ENCODE measurements at places on chromosomes 12 and 14.

- DNase-seq: no peak
These were observed 28.7 kb downstream of the CCDC85C start for GRCh38 chr14:99575043-99576023.

GRCh38 chr12:5456906-5457305 is 25.0 kb downstream of the NTF3 start:
- DNase-seq: no peak

DNA sequence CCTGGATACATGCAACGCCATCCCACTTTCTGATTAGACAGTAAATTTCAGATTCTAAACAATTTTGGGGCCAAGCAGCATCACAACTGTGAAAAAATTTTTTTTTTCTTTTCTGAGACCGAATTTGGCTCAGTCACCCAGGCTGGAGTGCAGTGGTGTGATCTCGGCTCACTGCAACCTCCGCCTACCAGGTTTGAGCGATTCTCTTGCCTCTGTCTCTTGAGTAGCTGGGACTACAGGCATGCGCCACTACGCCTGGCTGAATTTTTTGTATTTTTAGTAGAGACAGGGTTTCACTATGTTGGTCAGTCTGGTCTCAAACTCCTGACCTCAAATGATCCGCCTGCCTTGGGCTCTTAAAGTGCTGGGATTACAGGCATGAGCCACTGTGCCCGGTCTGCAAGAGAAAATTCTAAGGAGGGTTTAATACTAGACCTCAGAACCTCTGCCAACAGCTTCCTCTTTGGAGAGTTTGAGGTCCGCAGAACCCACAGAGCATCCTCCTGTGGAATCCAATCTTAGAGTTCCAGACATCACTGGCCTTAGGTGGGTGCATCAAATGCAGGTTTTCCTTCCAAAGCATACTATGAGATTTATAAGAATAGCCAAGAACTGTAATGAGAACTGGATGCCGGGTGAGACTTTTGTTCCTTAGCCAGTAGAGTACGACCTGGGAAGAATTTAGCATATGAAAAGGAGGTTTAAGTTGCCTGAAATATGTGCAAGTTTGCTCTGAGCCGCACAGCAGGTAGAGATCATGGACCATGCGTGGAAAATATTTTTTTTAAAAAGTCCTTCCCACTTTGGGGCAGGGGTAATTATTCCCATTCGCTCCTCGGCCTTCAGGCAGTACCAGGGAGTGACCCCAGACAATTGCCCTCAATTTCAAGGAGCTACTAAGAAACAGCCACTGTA is 7.8 kb upstream of the PHC1 start:
- DNase-seq: no peak

DNA sequence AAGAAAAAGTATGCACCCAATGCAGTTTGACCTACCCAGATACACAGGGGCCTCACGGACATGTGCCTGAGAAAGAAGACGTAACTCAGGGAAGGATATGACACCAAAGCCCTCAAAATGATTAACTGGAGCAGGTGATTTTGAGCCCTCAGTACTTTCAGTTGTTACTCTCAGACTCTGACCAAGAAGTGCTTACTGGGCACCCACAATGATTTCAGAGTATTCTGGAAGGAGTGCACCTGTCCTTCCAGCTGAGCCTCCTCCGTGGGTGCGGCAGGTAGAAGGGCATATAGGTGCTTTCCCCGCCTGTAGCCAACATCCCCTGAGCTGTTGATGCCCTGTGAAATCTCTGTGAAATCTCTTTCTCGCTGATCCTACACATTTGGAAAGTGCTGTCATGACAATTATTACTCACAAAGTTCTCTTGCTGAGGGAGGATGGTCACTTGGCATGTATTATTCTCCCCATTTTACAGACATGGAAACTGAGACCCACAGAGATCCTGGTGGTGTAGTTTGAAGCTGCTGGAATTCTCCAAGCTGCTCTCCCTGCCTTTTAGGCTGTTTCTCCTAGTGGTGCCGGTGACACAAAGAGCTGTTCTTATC is 154.3 kb upstream of the CCND2 start:
- no peak for DNase-seq

DNA sequence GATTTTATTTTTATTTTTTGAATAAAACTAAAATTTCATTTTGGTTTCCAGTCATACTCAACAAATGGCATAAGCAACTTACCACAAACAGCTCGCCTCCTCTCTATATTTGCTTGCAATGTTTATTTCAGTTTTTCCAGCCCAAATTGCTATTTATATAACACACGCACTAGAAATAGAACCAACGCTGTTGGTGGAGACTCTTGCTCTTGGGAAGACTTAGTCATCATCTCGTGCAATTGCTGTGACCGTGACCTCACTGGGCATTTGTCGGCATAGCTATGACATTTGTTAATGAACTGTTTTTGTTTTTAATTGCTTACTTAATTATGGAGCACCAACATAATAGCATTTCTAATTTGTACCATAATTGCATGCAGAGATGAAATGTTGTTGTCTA is 153.1 kb upstream of the OTX2 start:
- no peak for DNase-seq

- no peak for DNase-seq
These were observed 17.0 kb downstream of the NID2 start for GRCh38 chr14:52051871-52052270.

DNA sequence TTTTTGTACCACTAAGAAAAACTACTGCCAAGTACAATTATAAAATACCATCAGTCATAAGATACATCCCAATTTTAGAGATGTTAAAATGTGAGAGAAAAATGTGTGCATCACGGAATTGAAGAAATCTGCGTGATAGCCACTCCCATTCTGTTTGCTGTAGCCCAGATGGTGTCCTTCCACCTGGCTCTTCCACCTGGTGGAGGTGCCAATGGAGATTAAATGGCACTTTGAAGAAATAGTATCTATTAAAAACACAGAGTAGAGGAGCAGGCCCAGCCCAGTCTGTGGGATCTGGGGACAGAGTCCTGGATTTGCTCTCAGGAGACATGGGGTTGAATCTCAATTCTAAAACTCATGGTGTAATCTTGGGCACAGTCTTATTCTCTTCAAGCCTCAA is 35.5 kb downstream of the TSPAN11 start:
- DNase-seq: no peak

DNA sequence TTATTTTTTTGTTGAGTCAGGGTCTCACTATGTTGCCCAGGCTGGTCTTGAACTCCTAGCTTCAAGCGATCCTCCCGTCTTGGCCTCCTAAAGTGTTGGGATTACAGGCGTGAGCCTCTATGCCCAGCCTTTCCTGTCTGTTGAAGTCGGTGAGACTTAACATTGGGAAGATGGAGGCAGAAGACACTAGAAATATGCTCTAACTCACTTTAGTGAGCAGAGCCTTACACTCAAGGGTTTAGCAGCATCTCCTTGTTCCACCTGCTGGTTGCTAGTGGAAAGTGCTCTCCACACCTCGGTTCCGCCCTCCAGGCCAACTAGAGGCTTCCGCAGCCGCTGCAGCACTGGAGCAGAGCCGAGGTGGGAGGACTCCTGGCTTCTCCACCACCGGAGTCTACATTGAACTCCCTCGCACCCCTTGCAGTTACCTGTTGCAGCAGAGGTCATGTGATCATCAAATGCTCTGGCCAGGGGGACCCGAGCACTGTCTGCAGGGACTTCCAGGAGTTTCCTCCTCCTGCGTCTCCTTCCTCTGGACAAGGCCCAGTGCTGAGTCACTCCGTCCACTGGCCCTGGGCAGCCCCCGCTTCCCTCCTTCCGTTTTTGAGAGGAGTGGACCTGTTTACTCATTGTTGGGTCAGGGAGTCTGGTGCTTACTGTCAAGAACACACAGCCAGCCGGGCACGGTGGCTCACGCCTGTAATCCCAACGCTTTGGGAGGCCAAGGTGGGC is 9.4 kb upstream of the HVCN1 start:
- peak; percentile 53 for DNase-seq

GRCh38 chr14:22588526-22589095 is 413 bp downstream of the DAD1 start:
- no peak for DNase-seq

GRCh38 chr12:16562435-16562834 is 43.5 kb downstream of the LMO3 start:
- no peak for DNase-seq

- no peak for DNase-seq
These were observed 46.7 kb upstream of the FICD start for GRCh38 chr12:108468196-108468968.

DNA sequence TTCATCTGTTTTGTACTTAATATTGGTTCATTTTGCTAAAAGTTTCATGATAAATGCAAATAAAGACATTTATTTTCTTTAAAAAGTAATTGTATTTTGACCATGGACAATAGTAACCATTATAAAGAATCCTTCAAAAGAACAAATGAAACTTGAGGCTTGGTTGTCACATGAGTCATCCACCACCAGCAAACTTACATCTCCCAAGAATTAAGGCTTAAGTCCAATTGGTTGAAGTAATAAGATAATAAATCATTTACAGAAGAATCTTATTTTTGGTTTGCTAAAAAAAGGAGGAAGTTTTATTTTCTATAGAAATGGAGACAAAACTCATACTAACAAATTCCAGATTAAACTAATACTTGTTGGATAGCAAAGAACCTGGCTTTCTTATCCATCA is 84.8 kb upstream of the KITLG start:
- no peak for DNase-seq

- DNase-seq: no peak
These were observed at the start of gene LPAR5 for GRCh38 chr12:6635856-6636531. Gene LPAR5 (minus strand): TSS chr12:6635959. CDS start chr12:6621248, 14,711 bp downstream.

DNA sequence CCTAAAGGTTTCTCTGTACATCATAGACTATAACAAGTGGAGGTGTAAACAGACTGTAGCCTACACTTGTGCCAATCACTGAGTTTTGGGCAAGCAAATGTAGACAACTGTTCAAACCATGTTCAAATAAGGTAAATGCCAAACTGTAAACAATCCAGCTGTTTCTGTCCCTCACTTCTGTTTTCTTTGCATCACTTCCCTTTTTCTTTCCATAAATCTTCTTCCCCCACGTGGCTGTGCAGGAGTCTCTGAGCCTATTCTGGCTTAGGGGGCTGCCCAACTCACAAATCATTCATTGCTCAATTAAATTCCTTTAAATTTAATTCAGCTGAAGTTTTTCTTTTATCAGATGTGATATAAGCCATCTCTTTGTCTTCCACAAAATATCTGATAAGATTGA is 65.1 kb upstream of the CPM start:
- DNase-seq: no peak

- DNase-seq: no peak
These were observed 15.2 kb downstream of the ACIN1 start for GRCh38 chr14:23079716-23080115.

DNA sequence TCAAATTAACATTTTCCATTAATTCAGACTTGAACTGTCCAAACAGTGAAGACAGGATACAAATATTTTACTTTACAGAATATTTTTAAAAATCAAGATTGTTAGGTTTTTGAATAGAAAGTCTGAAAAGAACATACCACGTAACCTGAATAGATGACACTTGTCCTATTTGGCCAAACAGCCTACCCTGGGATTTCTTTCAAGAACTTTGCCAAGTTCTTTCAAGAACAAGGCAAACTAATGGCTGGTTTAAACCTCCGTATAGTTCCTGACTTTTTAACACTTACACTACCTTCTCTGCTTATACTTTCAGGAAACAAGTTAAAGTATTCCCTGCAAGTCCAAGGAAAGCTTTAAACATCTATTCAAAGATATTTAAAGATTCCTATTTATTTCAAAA is 35.0 kb downstream of the MAP4K5 start:
- DNase-seq: no peak

DNA sequence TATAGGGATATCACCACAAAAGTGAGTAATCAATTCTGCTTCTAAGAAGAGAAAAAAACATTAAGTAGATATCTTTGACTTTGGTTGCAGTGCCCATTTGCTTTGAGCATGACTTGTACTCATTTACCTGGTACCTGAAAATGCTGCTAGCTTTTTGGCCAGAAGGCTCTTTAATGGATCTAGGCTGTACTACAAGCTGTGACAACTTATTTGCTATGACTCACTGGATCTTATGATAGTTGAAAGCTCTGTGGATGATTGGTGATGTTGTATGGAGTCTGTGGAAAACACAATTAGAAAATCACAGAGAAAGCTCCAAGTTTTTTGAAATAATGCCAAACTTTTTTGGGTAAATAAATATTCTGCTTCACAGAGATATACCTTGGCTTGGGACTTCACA is 960.9 kb upstream of the FBXO33 start:
- no peak for DNase-seq

Data from stimulated activated CD8-positive, alpha-beta memory T cell treated with anti-CD3 and anti-CD28 coated beads, Interleukin-7, amount 100 ng/mL, for 1 hour (primary cell).